ENCODE measurements at places on chromosomes 2 and 18.

DNA sequence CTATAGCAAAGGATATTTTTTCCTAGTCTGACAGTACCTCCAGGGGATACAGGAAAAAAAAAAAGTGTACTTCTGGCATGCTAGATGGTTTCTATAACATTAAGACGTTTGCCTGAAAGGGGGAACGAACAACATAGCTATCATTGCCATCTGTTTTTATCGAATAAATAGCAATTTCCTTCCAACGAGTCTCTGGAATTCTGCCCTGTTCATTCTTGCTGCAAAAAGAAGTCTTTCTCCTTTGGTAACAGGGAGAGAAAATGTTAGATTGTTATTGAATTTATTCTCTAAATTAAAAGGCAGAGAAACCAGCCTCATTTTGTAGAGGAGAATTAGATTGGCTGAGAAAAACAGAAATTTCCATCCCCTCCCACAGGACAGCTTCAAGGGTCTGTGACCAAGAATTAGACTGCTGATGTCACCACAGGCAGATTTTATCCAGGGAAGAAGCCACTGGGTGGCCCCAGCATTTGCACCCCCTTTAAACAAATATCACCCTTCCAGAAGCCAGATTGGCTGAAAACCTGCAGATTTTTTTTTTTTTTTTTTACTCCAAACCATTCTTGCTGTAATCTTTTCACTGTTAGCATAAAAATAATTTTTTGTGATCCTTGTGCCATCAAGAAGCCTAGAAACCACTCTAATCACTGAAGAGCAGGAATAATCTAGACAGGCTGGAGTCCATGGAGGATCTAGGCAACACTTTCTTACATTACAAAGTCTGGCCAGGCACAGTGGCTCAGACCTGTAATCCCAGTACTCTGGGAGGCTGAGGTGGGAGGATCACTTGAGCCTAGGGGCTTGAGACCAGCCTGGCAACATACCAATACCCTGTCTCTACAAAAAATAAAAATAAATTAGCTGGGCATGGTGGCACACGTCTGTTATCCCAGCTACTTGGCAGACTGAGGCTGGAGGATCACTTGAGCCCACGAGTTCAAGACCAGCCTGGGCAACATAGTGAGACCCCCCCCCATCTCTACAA is 12.0 kb downstream of the WDFY1 start:
- no peak for DNase-seq

DNA sequence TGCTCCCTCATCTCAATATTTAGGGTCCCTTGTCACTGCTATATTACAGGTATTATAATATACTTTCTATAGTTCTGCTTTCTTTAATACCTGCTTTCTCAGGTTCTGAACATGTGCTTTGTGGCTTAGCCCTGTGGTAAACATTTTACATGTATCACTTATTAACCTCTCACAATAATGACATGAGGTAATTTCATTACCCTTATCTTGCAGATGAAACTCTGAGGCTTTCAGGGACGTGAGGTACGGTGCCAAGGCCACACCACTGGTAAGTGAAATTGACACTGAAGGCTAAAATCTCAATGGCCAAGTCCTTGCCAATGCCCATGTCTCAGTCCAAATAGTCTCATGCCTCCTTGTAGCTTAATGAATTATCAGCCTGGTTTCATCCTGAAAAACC is 21.7 kb downstream of the LINC00305 start:
- DNase-seq: no peak

DNA sequence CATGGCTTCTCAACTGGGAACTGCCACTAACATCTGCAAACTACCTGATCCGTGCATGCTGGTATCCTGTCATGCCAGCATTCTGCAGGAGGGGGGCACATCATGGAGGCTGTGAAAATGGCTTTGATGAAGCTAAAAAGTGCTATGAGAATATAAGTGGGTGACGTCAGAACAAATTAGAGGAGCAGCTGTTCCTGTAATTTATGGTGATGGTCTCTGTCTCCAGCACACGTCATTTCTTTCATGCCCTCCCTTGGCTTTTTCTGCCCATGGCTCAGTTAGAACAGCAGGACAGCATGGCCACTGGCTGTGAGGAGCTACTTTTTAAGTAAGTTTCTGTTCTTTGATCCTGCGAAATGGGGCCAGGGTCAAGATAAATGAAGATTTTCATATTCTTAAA is 466.3 kb downstream of the THSD7B start:
- DNase-seq: no peak

GRCh38 chr18:45974088-45974536 is 7.0 kb upstream of the EPG5 start:
- DNase-seq: peak; percentile 36

GRCh38 chr2:226898897-226899296 is 63.0 kb downstream of the RHBDD1 start:
- DNase-seq: no peak

DNA sequence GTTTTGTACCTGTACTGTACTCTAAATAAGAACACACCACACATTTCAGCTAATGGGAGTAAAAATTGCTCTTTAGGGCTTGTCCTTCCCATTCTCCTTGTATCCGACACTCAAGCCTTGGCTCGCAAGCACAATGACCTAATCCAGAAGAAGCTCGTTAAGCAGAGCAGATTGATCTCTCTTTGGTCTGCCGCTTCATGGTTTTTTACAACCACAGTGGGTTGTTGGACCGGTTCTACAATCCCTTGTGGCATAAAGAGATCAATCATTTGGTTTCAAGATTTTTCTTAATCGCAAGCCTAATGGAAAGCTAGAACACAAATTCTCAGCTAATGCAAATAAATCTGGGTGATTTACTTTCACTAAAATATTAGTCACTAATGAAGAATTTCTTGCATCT is 662.1 kb downstream of the LRP1B start:
- DNase-seq: no peak

DNA sequence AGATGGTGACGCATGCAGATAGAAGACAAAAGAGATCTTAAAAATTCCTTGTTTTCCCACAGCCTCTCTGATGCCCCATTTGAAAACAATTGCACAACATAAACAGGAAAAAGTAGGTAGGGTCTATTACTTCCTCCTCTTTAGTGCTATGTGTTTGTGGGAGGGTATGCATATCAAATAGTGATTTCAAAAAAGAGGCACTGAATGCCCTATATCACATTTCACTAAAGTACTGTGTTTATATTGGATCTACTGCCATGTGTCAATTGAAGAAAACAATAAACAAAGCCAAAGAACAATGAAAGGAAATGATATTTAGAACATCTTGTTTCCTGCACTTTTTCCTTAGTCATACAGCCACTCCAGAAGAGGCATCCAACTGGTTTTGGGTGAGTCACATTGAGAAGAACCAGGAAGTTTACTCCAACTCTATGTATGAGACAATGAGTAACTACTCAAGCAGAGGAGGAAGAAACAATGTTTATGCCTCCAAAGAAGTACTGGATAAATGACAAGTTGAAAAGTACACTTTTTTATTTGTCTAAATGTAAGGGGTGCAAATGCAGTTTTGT is 583.6 kb downstream of the FBXO15 start:
- no peak for DNase-seq

GRCh38 chr2:99067871-99068625 is 73.5 kb upstream of the C2orf15 start:
- DNase-seq: no peak

- no peak for DNase-seq
Measured at GRCh38 chr2:196088203-196088602, 19.6 kb upstream of the DNAH7 start.

- no peak for DNase-seq
Measured at GRCh38 chr2:2992634-2993033, 385.0 kb downstream of the EIPR1 start.

Data from activated CD4-positive, CD25-positive, alpha-beta regulatory T cell treated with anti-CD3 and anti-CD28 coated beads, Interleukin-2, amount 50 U/mL, for 16 hours (primary cell).